ENCODE measurements at places on chromosomes 7 and 10. TPM values are rescaled to one million over a fixed set of nuclear protein-coding genes. Genes with fewer than 3 reads are reported as not detected.

DNA sequence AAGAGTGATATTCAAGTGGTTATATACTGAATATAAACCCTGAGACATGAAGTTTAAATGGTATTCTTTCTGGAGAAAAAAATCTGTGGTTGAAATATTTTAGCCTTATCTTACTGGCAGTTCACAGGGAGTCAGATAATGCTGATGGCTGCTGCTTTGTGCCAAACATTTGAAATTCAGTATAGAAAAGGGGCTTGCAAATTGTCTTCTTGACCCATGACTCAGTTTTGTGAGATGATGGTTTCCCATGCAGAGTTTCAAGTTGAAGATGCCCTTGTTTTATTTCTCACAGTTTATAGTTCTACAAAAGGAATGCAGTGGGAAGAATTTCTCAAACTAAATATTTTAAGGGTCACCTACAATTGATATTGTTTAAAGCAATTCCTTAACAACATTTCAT, 251.1 kb upstream of the MEOX2 start:
- no peak for DNase-seq

- DNase-seq = peak; percentile 41
Measured at GRCh38 chr10:124614003-124614659, 130.0 kb downstream of the FAM53B start.

DNA sequence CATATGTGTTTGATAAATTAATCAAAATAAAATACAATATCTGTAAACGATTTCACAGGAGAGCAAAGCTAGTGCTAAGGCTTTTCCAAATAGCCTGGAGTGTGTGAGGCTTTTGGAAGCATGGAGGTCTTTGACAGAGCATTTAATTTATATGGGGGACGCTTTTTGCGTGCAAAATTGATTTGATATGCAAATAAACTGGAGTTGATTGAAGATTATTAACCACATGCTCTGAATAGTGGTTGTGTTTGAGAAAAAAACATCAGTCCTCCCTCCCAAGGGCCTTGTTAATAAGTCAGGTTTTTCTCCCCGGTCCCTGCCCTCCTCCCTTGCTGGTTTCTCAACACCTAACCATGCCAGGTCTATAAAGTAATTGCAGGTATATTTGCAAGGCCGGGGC, 85.1 kb upstream of the FGFR2 start:
- DNase-seq = no peak

GRCh38 chr10:130021383-130021950, 57.4 kb upstream of the EBF3 start:
- DNase-seq = no peak

GRCh38 chr10:132169766-132170560, 16.8 kb upstream of the DPYSL4 start:
- DNase-seq = no peak

Gene KAT6B
- total RNA-seq = 24.6 TPM

GRCh38 chr10:70354556-70354955, 27.9 kb downstream of the LRRC20 start:
- DNase-seq = no peak

GRCh38 chr10:69065406-69066361, 22.2 kb upstream of the SRGN start:
- peak; percentile 39 for DNase-seq

- DNase-seq = no peak
Measured at GRCh38 chr7:1975581-1975980, 257.2 kb downstream of the MAD1L1 start.

- peak; percentile 64 for DNase-seq
Measured at GRCh38 chr7:139043823-139044812, 8.3 kb upstream of the ZC3HAV1L start.

Gene KLF14
- total RNA-seq = not detected

DNA sequence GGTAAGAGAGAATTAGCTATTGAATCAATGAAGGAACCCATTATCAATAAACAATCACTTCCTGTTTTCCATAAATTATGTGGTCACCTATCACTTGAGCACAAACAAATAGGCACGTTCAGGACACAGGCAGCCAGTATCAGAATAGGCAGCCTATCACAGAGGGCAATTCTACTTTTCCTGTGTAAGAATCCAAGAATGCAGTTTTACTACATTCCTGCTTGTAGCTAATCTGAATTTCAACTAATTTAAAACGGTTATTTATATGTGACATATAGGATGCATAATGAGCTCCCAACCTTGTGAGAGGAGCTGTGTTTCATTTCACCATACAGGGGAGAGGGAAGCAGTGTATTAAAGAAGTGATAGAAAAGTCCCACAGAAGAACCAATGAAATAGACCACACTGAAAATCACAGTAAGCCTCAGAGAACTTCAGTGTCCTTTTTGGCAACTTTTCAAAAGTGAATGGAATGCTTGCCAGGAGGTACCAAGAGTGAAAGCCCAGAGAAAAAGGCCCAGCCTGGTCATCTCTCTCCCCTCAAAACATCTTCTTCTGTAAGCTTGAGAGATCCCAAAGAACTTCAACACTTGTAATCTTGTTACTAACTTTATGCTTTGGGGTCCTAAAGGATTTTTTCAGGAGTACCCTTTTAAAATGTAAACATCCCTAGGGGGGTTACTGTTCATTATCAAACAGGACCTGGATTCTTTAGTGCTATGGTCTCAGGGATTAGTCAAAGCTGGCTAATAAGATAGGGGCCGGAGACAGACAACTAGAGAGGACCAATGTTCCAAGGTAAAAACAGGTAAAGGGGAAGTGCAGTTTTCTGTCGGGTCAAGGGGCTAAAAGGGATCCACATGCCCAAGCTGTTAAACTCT, 1.3 kb downstream of the IMMP2L start:
- DNase-seq = no peak

Gene SIRT1
- 27.4 TPM for total RNA-seq

- DNase-seq = no peak
Measured at GRCh38 chr7:17026269-17026668, 144.5 kb upstream of the AGR3 start.

- DNase-seq = no peak
Measured at GRCh38 chr7:149713061-149713730, 60.2 kb downstream of the ZNF467 start.

GRCh38 chr10:34386921-34387320, 428.2 kb downstream of the PARD3 start:
- no peak for DNase-seq

- DNase-seq = no peak
Measured at GRCh38 chr10:96216775-96217174, 54.6 kb downstream of the BLNK start.

- peak; percentile 52 for DNase-seq
Measured at GRCh38 chr10:132616170-132616995, 78.8 kb downstream of the INPP5A start.

DNA sequence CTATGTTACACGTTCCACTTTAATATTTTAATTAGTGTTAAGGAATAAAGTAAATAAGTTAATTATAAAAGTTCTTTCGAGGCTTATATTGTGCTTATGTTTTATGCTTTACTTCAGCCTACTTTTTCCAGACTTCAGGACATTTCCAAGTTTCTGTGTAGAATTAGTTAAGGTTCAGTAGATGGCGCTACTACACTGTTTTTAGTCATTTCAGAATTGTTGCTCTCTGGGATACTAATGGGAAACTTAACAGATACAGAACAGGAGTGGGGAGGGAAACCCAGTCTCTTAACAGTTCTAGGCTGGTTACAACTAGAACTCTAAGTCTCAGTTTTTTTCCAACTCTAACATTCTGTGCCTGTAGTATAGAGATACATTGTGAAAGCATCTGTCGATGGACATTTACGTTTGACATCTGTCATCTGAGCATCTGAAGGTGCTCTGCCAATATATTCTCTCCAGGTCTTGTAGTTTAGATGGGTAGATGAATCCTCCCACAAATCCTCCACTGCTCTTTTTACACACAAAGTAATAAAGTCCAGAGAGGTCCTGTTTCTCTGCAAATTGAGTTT, 56.8 kb upstream of the FAM171A1 start:
- no peak for DNase-seq

Gene CYP3A7
- not detected for total RNA-seq

DNA sequence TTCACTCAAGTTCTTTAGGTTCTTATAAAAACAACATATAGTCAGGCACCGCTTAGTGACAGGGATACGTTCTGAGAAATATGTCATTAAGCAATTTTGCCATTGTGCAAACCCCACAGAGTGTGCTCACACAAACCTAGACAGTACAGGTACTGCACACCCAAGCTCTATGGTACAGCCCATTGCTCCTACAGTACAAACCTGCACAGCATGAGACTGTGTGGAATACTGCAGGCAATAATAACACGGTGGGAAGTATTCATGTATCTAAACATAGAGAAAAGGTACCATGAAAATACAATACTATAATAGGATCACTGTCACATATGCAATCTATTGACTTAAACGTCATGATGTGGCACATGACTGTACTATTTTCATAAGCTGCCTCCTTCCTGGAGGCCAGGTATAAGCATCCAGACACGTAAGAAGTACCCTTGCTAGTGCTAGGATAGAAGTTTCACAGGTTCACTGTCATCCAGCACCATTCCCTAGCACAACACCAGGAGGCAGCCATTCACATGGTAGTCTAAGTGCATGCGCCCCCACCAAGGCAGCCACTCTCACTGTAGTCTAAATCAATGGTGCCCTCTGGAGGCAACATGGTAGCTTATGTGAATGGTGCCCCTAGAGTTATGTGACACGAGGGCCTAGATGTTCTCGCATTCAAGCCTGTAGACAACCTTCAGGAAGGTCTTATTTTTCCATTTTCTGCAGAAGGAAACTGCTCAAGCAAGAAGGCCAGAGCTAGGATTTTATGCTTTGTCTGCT, 98.5 kb downstream of the ARHGAP22 start:
- no peak for DNase-seq

DNA sequence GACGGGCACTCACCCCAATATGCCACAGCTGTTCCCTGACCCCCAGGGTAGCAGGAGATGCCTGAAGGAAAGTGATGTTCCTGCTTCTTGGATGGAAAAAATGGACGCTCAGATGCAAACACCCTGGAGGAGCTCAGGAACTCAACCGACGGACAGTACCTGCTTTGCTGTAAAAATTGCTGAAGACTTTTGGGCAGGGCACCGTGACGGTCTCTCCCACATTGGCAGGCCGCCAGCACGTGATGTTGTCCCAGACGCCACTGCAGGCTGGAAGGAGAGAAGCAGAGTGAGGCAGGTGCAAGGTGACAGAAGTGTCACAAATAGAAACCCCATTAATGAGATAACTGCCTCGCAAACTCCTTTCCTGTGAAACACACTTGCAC, 35.0 kb downstream of the VIPR2 start:
- no peak for DNase-seq

DNA sequence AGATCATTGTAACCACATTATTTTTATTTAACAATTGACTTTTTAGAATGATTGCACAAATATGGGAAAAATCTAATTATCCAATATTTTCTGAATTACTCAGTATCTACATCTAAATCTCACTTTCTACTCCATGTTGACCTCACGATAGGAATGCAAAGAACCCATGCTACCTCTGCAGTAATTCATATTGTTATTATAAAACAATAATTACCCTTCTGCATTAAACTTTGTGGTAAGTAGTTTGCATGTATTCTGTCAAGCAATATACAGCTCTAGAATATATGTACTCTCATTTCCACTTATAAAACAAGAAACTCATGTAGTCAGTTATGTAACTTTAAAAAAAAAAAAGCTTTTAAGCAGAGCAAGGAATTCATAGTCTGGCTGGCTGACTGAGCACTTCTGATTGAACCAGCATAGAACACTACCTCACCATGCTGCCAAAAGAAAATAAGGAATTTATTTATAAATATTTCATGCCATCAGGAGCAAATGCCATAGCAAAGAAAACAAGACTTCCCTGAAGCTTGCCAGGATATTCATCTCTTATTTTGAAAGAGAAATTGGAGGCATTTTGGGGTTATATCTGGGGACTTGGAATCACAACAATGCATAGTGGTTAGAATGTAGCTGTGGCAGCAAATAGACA, 895.7 kb downstream of the XPNPEP1 start:
- no peak for DNase-seq

DNA sequence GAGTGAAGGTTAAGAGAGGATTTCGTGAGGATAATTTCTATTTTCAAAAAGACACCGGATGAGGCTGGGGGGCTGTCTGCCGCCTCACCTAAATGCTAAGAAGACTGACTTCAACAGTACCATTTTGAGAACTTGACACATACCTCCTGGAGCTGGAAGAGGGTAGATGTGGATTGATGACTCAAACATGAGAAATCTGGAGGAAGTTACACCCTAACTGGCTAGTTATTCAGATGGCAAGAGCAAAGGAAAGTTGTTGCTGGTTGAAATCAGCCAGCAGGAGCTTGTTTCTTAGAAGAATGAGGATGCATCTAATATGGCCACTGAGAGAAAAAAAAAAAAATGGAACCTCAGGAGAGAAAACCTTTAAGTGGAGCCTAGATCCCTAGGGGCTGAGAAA, 76.2 kb upstream of the KIAA1217 start:
- DNase-seq = no peak

Gene LSM5
- total RNA-seq = 79.6 TPM

GRCh38 chr10:114523876-114524275, 119.6 kb upstream of the AFAP1L2 start:
- no peak for DNase-seq

DNA sequence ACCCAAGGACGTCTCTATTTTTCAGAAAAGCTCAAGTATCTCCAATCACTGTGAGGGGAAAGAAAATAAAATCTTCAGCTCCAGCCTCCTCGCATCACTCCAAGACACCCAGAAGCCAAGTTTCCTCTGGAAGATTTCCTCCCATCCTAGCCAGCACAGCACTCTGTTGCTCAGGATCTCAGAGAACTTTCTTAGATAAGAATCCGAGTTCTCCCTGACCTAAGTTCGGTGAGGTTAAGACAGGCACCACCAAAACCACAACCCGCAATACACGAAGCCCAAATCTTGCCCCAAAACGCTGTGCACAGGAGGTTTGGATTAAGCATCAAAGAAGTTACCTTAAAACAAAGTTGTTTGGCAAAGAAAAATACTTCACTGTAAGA, 4.2 kb downstream of the FAM53B start:
- DNase-seq = no peak

DNA sequence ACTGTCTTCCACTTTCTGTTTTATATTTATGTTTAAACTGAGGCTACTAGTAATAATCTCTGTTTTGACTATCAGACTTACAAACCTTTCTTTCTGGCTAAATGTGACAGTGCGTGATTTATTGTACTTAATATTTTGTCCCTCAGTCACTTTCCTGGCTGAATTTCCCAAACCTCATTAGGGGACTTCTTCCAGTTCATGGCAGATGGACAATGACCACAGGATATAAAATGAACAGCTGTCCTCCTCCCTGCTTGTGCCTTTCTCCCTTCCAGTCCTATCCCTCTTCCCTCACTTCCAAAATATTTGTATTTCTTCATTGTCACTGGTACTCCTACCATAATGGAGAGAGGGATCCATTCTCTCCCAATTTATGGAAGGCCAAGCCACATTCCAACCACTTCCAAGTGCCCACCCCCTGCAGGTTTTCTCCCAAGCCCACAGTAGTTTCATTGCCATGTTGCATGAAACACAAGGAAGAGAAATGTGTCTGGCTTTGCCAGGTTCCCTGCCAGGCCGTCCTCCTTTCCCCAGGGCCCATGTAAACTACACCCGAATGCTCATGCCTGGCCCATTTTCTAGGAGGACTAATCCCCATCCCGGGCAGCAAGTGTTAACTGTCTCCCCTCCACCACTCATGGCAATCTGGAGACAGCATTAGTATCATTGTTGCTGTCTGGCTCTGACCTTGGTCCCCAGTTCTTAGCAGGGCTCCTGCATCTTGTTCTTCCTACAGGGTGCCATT, 269.5 kb upstream of the SLC26A5 start:
- no peak for DNase-seq

GRCh38 chr10:109191823-109192222, 731.5 kb downstream of the XPNPEP1 start:
- no peak for DNase-seq

Gene RBM28
- total RNA-seq = 80.1 TPM

- DNase-seq = no peak
Measured at GRCh38 chr7:36746347-36746746, 22.1 kb upstream of the AOAH start.

Data from activated T-helper 1 cell treated with anti-CD3 and anti-CD28 coated beads, Interleukin-12 subunit alpha, Interleukin-12 subunit beta, Interleukin-2, Interleukin-4 antibody, amounts not matched to agents 30 ng/mL and 10 ng/mL and 1 ng/mL, durations not matched to agents 14 hours and 24 hours and 36 hours (primary cell).